Ecto neural progenitor cell (in vitro differentiated cells): ENCODE measurements at places on chromosomes 6 and 20.

DNA sequence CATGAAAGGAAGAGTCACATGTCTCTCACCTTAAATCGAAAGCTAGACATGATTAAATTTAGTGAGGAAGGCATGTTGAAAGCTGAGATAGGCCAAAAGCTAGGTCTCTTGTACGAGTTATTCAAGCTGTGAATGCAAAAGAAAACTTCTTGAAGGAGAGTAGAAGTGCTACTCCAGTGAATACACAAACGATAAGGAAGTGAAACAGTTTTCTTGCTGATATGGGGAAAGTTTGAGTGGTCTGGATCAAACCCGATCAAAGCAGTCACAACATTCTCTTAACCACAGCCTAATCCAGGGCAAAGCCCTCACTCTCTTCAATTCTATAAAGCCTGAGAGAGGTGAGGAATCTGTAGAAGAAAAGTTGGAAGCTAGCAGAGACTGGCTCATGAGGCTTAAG, 1.9 kb upstream of the TPD52L1 start:
- DNase-seq = no peak

DNA sequence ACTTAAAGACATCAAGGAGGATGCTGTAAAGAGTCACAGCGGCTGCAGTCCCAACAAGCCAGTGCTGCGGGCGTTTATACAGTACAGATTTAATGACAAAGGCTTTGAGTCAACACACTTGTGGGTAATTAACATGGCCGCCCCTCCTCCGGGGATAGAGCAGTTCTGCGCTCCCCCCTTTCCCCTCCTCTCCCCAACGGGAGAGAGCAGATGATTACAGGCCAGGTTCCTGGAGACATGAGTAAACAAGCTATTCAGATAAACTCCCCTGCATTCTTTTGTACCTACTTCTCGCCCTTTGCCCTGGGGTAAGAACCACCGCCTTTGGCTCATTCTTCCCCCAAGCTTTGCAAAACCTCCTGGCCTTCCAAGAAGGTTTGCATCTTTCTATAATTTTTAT, 23.6 kb upstream of the FABP7 start:
- DNase-seq = no peak

DNA sequence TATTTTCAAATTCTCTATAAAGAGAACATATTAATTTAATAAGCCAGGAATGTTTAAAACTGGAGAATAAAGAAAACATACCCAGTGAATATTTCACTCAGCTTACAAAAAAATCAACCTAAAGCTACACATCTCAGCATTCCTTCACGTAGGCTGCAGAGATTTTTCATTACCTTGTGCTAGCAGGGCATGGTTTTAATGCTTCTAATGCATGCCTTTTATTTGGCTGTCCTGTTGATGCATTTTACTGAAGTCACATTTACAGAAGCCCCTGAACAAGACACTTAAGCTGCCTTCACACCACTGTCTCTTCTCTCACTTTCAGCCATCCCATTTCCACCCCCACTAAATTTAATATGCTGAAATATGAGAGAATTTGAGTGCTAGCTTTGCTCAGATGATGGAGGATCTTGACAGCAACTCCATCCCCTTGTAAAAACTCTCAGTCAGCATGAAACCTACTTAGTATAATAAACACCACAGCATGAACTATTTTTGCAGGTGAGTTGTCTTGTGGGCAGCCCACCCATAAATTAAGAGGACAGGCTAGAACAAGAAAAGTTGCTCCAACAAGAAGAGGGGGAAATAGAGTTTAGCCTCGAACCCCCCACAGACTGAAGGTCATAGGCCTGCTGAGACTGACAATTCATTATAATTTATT, 159.4 kb downstream of the SIM1 start:
- no peak for DNase-seq

DNA sequence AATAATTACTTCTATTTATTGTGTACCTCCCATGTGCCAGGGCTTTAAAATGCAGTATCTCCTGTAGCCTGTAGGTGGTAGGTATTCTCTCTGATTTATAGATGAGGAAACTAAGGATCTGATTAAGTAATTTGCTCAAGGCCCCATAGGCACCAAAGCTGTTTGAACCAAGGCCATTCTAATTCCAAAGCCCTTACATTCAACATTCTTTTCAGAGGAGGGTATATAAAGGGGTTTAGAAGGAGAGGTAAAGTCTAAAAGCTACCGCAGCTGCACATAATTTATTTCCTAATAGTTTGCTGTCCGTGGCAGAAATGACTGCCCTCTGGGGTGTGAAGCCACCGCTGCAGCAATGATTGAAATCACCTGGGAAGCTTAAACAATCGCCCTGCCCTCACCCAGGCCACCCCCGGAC, 95.0 kb upstream of the FAM8A1 start:
- no peak for DNase-seq

GRCh38 chr6:52929321-52930164, 20.0 kb upstream of the GSTA3 start:
- DNase-seq = no peak

DNA sequence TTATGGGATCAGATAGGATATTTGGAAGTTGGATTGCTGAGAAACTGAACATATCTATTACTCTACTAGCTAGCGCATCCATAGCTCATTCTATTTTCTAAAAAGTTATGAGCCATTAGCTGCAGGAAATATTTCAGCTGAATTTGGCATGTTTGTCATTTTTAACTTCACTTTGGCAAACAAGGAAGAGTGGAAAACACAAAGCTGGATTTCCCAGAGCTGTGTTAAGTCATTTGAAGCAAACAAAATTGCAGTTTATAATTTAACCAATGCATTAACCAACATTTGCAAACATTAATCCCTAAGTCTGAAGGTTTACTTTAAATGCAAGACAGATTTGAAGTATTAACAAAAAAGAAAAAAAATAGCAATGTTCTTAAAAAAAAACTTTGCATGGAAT, 1.2 kb downstream of the ALDH8A1 start:
- DNase-seq = no peak

DNA sequence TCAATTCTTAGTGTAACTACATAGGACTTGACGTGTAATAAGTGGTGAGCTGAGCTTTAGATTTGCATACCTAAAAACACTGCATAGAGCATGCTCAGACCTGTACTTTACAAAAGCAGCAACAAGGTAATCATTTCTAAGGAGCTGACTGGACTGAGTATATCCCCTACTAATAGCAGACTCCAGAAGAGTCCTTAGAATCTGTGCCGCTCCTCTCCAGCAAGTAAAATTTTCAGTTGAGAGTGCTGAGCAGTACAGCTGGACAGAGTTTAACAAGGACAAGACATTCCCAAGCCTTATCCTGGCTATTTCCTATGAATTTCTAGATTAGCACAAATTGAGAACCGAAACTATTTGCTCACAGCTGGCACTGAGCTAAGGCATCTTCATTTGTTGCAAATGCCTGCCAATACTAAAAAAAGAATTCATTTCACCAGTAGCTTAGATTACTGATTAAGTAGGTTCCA, 26.1 kb upstream of the KLHL31 start:
- DNase-seq = no peak

DNA sequence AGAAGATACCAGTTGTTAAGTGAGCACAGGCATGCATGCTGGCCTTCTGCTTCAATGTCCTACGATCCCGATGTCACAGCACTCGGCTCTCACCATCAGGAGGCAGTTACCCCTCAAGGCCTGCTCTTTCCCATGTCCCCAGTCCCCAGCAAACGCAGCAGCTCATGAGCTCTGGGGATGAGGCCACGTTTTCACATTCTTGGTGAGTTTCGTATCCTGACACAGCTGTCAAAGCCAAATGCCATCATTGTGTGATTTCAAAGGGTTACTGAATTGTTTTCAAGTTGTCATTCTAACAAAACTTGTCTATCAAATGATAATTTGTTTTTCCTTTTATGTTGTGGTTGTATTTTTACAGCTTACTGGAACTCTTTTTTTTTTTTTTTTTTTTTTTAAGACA, 226.9 kb upstream of the KCNG1 start:
- DNase-seq = no peak

GRCh38 chr6:127118298-127119101, at the start of gene RSPO3:
RSPO3 (plus strand) TSS chr6:127118671; CDS start chr6:127119193, 522 bp downstream.
- peak; percentile 66 for DNase-seq

- DNase-seq = no peak
Measured at GRCh38 chr6:152380351-152380767, 256.8 kb downstream of the SYNE1 start.

GRCh38 chr6:161204866-161205557, 68.8 kb downstream of the AGPAT4 start:
- no peak for DNase-seq

DNA sequence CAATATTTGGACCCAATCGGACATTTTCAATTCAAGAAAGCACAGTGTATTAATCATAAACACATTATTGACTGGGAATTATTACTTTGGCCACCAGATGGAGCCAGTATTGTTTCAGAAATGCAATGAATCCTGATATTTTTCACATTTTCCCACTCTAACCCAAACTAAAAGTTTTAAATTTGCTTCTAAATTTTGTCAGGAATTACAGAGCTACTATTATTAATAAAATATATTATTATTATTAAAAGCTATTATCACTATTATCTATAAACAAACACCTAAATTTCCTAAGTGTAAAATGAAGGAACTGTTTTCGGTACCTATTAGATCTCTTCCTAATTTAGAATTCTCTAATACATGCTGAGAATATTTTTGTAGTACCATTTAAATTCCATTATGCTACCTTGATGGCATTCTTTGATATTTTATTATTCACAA, 245.3 kb downstream of the OGFRL1 start:
- no peak for DNase-seq

DNA sequence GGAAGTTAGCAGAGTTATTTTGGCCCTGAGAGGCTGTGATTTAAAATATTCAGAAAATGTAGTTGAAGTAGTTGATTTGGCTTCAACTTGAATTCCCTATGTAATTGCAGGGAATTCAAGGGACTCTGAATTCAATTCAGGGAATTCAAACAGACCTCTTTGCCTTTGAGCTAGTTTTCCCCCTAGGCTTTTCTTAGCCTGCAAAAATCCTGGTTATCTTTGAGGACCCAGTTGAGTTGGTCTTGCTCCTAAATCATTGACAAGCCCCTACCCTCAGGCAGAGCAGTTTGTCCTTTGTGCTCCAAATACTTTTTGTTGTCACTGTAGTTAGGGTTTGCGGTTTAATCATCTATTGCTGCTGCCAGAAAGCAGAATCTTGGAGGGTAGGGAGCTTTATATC, 20.4 kb downstream of the GCNT2 start:
- no peak for DNase-seq

- DNase-seq = peak; percentile 64
Measured at GRCh38 chr6:89433252-89434149, 549 bp downstream of the ANKRD6 start.
